ENCODE measurements at places on chromosomes 1 and 21.

DNA sequence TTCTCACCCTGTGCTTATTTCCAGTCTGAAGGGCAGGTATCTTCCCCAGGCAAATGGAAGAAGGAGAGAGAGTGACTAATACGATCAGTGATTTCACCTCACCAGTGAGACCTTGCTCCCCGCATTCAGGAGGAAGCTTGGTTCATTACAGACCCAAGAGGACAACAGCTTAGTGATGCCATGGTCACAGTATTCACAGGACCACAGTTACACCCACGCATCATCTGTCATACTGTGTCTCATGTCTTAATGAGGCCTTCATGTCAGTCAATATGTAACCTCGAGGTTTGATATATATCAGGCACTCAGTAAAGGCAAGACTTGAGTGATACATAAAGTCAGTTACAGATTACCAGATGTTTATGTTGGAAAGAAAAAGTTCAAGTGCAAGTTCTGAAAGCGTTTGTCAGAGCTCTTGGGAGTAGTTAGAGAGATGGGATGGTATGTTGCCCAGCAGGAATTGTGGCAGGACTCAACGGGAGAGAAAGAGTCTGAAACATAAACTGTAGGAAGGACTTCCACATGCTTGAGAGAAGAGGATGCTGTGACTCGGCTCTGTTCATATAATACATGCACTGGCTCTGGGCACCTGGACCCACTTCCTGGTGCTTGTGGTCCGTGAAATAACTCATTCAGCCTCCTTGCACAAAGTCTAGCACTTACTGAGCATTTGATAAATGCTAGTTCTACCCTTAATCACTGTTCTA lies 33.3 kb downstream of the GNPAT start:
- no peak for DNase-seq

GRCh38 chr1:196535727-196536126 lies 72.5 kb downstream of the KCNT2 start:
- no peak for DNase-seq

- DNase-seq = peak; percentile 53
Observed at GRCh38 chr1:1418464-1419362, 2.4 kb downstream of the ANKRD65 start.

GRCh38 chr1:174247472-174247871 lies 88.2 kb downstream of the RABGAP1L start:
- DNase-seq = no peak

GRCh38 chr1:83000286-83000685 lies 998.6 kb downstream of the TTLL7 start:
- no peak for DNase-seq
